T-cell (primary cell): ENCODE measurements at places on chromosomes 7 and 10. TPM values are rescaled to one million over a fixed set of nuclear protein-coding genes. Genes with fewer than 3 reads are reported as not detected.

The GLI3 gene
- total RNA-seq, result 0.10 TPM

The CPA5 gene
- 1.2 TPM for total RNA-seq

The CUTC gene
- 29.3 TPM for total RNA-seq

The HPS6 gene
- total RNA-seq, result 26.7 TPM

The TCF7L2 gene
- total RNA-seq, result 6.2 TPM

The TSPAN15 gene
- total RNA-seq, result 6.2 TPM

DNA sequence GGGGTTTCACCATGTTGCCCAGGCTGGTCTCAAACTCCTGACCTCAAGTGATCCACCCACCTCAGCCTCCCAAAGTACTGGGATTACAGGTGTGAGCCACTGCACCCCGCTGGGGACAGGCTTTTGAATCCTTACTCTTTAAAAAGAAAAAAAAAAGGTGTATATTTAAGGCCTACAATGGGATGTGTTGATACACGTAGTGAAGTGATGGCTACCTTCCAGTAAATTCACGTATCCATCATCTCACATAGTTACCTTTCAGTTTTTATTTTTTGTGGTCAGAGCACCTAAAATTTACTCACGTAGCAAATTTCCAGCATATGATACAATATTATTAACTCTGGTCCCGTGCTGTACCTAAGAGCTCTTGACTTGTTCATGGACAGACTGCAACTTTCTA lies 119.5 kb upstream of the INSYN2A start:
- DNase-seq, result no peak

DNA sequence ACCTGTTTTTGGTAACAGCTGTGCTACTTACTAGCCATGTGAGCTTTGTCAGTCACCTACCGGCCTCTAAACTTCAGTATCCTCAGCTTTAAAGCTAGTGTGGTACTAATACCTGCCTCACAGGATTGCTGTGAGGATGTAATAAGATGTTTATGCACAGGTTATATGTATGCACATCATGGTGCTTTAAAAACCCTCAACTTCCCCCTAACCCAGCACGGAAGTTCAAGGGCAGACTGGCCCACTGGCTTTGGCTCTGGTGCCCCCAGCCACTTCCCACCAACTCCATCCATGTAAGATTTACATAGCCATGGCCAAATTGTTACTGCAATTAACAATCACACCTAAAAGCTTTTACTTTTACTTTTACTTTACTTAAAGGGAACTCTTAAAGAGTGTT lies 676.0 kb upstream of the GALNT17 start:
- no peak for DNase-seq

DNA sequence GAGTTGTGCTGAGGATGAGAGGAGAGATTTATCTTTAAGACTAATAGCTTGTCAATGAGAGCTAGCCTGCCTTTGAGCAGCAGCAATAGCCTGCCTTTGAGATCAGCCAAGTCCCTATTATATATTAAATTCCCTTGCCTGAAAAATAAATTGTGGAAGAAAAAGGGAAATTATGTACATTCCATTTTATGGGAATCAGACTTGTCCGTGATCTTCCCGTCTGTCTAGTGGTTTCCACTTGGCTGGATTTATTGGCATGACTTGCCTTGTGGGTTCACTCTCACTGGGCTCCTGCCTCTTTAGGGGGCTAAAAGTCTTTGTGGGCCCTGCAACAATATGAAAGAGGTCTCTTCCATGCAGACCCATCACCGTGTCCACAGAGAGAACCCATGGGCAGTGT lies 171.7 kb upstream of the FRMD4A start:
- DNase-seq, result no peak

DNA sequence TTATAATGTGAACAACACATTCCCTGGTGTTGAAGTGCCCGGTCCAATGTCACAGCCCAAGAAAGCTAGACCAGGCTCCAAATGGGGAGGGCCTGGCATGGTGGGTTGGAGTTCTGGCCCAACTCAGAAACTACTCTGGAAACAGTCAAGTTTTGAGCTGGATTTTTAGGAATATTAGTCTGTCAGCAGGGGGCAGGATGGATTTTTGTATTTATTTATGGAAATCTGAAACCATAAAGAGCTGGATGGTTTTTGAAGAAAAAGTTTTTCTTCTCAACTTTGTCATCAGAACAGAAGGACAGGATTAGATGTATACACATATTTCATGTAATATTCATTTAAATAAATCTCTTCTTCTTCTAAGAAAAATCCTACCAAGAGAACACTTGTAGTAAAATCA lies 97.5 kb downstream of the POU6F2 start:
- DNase-seq, result no peak

DNA sequence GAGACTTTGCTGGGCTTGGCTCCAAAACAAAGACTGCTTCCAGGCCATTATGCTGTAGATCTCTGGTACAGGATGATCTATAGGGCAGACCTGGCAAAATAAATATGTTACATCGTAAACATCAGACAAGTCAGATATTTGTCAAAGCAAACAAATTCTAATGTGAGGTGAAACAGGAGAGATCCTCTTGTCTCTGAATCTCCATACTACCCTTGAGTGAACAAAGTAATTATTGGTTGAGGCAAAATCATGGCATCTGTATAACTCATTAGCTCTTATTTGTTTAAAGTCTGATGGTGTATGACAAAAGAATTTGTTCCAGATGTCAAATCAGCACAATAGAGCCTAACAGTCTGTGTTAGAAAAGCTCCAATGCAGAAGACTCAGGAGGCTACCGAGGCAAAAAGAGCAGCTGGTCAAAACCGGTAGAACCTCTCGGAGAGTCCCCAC lies 1291.5 kb downstream of the TYW1 start:
- no peak for DNase-seq

DNA sequence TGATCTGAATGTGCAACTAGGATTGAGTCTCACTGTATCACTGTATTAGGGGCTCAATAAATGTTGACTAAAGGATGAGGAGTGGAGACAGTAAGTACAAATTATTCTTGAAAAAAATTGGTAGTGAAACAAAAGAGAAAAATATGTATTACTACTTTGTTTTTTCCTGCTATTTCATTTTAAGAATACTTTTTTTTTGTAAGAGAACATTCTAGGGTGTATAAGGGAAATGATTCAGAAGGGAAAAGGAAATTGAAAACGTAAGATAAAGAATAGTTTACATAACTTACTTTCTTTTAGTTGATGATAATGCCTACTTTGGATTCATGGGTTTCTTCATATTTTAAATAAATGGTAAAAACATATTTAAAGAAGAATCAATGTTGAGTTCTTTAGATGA lies 9.6 kb downstream of the CAPZA2 start:
- DNase-seq, result no peak

GRCh38 chr7:154911862-154912455 lies 91.0 kb downstream of the PAXIP1 start:
- DNase-seq, result no peak
